ENCODE measurements at places on chromosomes 13 and 19.
A peak's percentile ranks its signal among the peaks of the same experiment; 100 is the strongest.

DNA sequence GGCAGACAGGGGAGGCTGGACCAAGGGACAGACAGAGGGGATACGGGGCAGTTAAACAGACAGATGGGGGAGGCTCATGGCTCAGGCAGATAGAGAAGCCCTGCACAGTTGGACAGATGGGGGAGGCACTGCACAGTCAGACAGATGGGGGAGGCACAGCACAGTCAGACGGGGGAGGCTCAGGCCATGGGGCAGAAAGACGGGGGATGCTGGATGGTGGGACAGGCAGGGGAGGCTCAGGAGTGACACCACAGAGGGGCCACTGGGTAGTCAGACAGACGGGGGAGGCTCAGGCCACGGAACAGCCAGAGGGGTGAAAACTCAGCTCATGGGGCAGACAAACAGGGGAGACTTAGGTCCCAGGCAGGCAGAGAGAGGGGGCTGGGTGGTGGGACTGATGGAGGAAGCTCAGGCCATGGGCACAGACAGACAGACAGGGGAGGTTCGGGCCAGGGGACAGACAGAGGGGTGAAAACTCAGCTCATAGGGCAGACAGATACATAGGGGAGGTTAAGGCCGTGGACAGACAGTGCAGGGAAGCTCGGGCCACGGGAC lies 886 bp downstream of the MFSD12 start:
- DNase-seq = no peak

GRCh38 chr13:68727165-68727564 lies 1380.5 kb upstream of the ATXN8OS start:
- DNase-seq = no peak

DNA sequence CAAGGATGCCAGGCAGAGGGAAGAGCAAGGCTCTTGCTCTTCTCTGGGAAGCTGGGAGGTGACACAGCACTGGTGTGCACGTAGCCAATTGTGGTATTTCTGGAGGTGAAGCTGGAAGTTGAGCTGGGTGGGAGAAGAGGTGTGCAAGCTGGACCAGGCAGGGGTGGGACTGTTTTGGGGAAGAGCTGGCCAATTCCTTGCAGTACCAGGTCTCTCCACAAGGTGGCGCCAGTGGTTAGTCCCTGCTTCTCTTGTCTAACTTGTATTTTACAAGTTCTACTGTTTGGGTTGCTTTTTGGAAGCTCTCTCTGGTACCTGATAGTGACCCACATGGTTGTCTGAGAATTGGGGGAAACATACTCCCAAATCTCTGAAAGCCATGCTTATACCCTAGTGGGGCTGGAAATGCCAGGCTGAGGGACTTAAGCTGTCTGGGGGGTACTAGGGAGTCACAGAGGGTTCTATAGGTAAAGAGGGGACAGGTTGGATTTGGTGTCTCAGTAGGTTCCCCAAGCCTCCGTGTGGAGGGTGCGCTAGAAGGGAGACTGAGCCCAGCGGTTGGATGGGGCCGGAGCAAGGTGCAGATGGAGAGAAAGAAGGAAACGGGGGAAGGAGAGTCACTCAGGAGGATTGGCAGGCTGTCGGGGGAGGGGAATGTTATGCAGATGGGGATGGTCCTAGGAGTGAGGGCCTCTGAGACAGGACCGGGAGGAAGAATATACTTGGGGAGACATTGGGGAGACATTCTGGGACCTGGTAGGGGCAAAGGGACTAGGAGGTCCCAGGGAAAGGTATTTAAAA lies 3.0 kb downstream of the HPN start:
- DNase-seq = peak; percentile 18

GRCh38 chr13:25727250-25727649 lies 324.6 kb downstream of the SHISA2 start:
- no peak for DNase-seq

DNA sequence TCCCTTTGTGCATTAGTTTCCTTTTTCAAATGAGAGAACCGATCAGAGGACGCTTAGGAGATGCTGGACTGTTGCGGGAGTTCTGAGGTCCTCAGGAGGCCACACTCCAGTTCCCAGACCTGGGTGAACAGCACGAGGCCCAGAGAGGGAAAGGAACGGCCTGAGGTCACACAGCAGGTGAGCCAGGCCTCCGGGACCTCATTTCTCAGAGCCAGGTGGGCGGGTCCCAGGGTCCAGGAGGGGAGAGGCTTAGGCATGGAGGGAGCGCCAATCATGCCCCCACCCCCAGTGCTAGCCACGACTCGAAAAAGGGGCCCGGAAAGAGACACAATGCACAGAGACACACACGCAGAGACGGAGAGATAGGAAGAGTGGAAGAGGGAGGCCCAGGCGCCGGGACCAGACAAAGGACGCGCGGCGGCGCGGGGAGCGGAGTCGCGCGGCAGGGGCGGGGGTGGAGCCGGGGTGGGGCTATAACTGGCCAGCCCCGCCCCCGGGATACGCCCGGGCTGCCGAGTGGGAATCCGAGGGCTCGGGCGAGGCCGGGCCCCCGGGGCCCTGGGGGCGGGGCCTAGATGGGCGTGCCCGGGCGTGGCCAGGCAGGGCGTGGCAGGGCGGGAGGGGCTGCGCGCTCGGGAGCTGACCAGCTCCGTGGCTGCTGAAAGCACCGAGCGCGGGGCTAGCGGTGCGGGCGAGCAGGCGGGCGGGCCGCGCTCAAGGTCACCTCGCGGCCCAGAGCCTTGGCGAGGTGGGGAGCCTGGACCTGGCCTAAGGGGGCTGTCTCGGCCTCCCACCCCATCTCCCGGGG lies 1.6 kb downstream of the ELAVL3 start:
- no peak for DNase-seq

DNA sequence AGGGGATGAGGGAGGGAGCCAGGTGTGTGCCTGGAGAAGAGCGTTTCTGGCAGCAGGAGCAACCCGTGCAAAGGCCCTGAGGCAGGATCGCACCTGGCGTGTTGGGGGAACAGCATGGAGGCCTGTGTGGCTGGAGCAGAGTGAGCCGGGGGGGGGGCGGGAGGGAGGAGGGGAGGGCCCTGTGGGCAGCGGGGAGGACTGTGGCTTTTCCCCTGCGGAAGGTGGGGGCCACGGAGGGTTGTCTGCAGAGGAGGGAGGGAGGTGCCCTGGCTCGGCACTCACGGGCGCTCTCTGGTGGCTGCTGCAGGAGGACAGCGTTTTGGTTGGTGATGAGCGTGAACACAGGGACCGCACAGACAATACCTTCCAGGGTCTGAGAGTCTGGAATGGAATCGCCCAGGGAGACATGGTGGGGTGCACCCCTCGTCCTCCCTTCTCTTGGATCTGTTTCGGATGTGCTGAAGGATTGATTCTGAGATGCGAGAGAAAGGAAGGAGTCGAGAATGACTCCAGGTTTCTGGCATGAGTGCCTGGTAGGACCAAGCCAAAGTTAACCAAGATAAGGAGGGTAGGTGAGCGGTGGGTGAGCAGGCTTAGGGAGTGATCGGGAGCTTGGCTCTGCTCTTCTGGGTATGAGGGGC lies 6.5 kb downstream of the RAB11B start:
- DNase-seq = peak; percentile 38

GRCh38 chr13:24630121-24630520 lies 50.1 kb upstream of the ATP12A start:
- no peak for DNase-seq

DNA sequence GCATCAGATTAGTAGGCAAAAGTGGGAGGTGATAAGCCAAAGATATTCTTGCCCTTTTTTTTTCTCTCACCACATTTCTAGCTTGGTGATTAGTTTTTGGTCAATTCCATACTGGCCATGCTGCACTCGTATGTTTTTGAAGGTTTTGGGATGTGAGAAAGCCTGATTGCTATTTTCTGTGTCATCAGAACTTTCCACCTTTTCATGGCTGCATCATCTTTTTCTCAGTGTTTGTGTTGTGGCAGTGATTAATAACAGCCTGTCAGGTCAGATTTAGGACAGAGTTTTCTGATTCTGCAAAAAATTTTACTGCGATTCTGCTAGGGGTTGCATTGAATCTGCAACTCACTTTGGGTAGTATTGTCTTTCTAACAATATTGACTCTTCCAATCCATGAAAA lies 32.9 kb downstream of the PSG1 start:
- DNase-seq = no peak

DNA sequence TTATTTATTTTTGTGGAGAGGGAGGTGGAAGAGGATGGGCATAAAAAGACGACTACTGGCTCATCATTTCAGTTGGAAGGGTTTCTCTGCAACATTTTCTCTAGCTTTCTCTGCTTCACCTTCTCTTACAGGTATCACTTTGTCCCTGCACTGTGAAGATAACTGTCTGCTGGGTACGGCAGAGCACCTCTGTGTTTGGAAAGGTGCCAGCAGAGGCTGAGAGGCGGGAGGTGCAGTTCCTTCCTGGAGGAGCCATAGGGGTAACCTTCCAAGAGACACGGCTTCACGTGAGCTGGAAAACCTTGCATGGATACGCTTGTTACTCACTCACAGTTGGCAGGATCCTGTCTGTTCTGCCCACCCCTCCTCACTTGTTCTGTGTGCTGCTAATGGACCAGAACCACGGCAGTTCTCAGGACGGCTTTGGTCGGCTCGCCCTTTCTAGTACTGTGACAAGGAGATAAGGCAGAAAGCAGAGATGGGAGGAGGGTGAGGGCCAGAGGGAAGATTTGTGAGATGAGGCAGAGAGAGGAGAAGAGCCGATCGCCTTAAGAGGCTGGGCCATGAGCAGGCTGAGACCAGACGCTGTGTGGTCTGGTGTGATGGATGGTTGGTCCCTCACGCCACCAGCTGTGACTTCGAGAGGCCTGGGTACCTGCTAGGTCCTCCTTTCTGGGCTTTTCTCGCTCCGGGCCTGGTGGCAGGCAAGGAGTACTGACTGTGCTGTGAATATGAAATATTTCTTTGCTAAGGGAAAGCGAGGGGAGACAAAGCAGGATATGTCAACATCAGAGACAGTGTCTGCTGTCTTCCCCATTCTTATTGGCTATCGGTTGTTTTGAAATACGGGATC lies 66.8 kb downstream of the MRPL57 start:
- DNase-seq = no peak

DNA sequence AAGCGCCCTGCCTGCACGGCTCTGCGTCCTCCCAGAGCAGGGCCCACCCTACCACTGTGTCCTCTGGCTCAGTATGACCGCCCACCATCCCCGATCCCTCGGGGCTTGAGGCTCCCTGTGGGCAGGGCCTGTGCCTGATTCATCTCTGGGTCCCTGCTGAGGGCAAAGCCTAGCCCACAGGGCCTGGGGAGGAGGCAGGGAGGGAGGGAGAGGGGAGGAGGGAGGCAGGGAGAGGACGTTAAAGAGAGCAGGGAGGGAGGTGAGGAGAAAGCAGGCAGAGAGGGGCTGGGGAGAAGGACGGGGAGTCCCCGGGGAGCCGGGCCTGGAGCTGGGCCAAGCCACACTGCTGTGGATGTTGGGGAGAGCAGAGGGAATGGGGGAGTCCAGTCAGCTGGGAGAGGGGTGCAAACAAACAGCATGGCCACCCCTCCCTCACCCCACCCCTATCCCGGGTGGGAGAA lies 4.0 kb upstream of the ERFL start:
- DNase-seq = no peak

DNA sequence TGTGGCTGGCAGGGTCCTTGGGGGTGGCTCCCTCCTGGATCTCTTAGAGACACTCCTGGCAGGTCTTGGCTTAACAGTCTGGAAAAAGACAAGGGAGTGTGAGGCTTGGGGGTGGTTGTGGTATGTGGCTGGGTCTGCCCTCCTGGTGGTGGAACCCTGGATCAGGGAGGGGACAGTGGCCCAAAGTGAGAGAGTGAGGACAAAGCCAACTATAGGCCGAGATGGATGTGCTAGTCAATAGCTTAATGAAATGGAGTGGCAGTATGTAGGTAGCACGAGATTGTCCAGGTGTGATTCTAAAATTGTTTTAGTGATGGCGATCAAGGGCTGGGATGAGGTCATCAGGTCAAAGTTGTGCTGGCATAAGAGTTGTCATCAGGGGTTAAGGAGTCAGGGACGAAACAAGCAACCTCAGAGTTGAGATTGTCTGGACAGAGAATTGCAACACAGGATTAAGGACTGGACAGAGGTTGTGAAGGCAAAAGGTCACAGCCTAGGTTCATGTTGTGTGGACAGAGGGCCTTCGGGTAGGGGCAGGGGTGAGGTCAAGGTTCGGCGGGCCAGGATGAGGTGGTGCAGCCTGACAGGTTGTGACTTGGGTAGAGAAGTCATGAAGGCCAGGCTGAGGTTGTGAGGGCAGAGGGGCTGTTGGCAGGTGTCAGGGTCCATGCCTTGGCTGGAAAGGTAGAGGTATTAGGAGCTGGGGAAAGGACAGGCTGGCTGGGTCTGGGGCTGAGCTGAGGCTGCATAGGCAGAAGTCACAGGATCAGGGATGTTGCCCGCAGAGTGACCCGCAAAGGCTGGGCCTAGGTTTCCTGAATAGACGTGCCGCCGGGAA lies 4.5 kb upstream of the RASAL3 start:
- DNase-seq = no peak

Measured in stimulated activated CD8-positive, alpha-beta memory T cell treated with anti-CD3 and anti-CD28 coated beads, Interleukin-7, amount 100 ng/mL, for 1 hour (primary cell).